Fibroblast of the aortic adventitia (primary cell): ENCODE measurements at places on chromosomes 7 and 10. TPM values are rescaled to one million over a fixed set of nuclear protein-coding genes. Genes with fewer than 3 reads are reported as not detected.

GRCh38 chr7:135801877-135802276 is 53.3 kb upstream of the FAM180A start:
- no peak for DNase-seq

DNA sequence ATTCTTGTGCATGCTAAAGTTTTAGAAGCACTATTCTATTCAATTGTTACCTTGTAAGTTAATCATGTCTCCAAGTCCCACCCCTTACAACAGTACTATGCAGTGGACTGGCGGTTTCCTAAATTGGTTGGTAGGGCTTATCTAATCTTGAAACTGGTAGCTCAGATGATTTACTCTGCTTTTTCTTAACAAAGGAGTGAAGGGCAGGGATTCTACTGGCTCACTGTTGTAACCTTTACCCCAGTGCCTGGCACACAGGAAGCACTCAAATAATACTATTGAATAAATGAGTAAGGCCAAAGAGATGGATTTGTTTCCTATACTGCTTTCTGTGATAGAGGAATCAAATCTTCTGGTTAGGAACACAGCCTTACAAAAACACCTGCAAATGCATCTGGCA is 46.0 kb upstream of the CYCS start:
- DNase-seq, result no peak

GRCh38 chr7:37927773-37928444 is 7.5 kb downstream of the EPDR1 start:
- peak; percentile 77 for DNase-seq

DNA sequence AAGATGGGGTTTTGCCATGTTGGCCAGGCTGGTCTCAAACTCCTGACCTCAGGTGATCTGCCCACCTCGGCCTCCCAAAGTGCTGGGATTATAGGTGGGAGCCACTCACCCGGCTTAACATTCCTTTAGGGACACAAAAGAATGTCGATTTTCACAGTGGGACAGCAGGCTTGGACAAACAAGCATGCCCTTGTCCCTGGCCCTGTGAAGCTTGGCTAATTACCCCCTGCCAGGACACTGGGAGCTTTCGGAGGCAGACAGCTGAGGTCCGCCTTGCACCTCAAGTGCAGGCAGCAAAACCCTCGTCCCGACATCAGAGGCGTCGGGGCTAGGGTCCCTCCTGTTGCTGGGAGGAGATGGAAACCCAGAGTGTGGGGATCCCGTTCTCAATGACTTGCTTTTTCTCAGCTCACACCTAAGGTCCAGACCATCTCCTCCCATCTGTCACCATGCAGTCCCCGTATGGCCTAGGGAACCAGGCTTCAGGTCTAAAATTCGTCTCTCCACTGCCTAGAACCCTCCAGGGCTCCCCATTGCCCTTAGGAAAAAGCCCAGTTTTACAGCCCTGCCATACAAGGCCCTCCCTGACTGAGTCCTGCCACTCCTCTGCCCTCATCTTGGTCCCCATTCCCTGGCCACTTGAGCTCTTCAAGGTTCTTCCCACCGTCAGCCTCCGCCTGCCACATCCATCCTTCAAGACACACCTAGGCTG is 6.3 kb upstream of the CLIP2 start:
- DNase-seq, result no peak

DNA sequence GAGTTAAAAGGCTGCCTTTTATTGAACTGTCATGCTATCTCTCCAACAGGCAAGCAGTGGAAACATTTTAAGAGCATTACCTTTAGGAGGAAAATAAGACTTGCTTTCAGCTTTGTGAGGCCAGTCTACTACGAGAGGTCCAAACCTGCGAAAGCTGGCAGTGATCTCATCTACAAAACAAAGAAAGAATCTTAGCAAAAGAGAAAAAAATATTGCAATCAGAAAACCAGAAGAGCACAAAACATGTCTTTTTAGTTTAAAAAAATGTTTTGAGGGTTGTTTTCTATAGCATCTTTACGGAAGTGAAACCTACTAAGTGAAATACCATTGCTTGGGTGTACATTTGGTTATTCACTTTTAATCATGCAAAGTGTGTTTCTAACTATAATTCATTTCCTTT is 147.9 kb downstream of the CPEB3 start:
- no peak for DNase-seq

Gene RPEL1
- under 0.01 and 0.82 TPM in 2 replicates for total RNA-seq

Gene EPHB6
- total RNA-seq, result 11.0 and 15.2 TPM in 2 replicates
